Fibroblast of skin of back (primary cell): ENCODE measurements at places on chromosomes 11 and 22.

DNA sequence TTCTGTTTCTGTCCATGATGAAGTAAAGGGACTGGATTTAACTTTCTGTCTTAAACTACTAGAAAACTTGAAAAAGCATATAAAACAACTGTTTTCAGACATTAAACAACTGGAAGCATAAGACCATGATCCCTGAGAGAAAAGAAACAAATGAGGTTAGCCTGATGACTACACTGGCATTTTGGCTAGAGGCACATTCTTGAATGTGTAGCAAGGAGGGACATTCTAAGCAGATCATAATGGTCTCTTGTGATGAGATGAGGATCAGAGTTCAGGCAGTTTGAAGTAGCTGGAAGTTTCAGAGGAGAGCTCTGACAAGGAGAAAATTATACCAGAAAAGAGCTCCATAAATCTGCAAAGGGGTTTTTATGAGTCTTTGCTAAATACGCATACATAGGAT, 75.4 kb downstream of the AASDHPPT start:
- DNase-seq, result peak; percentile 25

GRCh38 chr11:124970925-124971324, 16.9 kb downstream of the CCDC15 start:
- DNase-seq, result no peak

DNA sequence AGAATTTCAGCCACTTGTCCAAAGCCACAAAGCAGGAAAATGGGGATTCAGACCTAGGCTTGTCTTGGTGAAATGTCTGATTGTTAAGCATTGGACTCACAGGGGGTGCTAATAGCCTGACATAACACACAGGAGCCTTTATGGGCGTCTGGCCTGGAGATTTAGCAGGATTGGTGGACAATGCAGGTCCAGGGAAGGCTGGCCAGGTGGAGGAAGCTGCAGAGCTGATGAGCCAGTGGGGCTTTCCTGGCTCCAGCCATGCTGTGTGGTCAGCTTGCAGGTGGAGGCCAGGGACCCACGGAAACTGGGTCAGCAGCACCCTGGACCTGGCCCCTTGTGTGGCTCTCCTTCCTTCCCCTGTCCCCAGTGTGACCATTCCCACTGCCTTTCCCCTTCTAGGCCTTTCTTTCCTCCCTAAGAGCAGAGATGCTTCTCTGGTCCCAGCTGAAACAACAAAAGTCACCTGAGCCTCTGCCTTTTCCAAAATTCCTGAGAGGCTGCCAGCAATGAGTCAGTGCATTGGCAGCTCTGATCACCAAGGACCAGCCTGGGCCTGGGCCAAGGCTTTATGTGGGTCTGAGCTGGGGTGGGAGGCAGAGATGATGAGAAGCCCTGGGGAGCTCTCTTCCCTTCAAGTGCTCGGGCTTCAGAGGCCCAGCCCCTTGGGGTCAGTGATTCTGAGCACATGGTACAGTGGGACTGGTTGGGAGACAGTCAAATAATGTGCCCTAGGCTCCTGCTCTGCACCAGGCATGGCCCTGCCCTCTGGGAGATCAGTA, 85.2 kb downstream of the CCDC81 start:
- DNase-seq, result peak; percentile 99

- no peak for DNase-seq
These were observed 19.5 kb downstream of the PHF21B start for GRCh38 chr22:44990328-44990727.

GRCh38 chr11:96781082-96781481, 391.3 kb downstream of the JRKL start:
- DNase-seq, result peak; percentile 1

GRCh38 chr11:112225753-112226061, 521 bp upstream of the PTS start:
- DNase-seq, result no peak
